Activated CD4-positive, CD25-positive, alpha-beta regulatory T cell treated with anti-CD3 and anti-CD28 coated beads, Interleukin-2, amount 50 U/mL, for 72 hours (primary cell): ENCODE measurements at places on chromosomes 6 and 20.

- no peak for DNase-seq
Observed at GRCh38 chr6:143515061-143515760, 3.7 kb upstream of the FUCA2 start.

GRCh38 chr6:95517568-95517967, 59.8 kb upstream of the MANEA start:
- no peak for DNase-seq

- no peak for DNase-seq
Observed at GRCh38 chr6:110656492-110656891, 158.8 kb downstream of the CDK19 start.

DNA sequence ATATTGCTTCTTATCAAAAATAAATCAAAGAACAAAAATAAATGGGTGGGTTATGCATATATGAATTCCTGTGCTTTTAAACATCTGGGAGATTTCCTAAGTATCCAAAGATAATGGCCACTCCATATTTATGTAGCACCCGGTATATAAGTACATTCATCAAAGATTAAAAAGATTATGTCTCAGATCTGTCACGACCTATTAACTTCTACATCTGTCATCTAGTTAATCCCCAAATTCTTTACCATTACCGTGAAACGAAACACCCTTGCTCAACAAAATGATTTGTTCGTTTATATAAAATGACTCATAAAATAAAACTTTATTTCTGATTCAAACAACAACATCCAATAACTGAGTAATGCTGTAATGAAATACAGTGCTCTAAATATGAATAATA, 64.8 kb upstream of the FOXQ1 start:
- DNase-seq = no peak

DNA sequence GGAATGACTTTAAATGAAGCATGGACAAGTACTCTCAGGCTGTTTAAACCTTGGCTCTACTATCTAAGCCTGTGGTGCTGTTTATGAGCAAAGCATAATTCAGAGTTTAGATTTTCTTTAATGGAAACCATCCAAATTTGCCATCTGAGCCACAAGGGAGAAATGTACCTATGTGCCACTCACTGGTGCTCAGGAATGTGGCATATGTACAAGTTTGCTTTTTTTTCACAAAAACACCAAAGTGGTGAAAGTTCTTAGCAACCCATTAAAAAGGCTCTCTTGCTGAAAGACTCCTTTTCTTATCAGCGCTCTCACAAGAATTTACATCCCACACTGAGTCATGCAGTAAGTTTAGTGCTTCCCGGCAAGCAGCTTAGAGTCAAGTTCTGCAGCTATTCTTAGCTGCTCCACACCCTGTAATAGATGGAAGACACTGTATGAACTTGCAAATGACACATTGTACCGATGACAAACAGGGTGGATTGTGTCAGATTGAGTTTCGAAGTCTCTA, 57.3 kb upstream of the MLIP start:
- no peak for DNase-seq

DNA sequence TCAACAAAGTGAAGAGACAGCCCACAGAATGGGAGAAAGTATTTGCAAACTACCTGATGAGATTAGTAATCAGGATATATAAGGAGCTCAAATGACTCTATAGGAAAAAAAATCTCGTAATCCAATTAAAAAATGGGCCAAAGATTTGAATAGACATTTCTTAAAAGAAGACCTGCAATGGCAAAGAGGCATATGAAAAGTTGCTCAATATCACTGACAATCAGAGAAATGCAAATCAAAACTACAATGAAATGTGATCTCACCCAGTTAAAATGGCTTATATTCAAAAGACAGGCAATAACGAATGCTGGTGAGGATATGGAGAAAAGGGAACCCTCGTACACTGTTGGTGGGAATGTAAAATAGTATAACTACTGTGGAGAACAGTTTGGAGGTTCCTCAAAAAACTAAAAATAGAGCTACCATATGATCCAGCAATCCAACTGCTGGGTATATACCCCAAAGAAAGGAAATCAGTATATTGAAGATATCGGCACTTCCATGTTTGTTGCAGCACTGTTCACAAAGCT, 65.0 kb downstream of the TOX2 start:
- DNase-seq = no peak

DNA sequence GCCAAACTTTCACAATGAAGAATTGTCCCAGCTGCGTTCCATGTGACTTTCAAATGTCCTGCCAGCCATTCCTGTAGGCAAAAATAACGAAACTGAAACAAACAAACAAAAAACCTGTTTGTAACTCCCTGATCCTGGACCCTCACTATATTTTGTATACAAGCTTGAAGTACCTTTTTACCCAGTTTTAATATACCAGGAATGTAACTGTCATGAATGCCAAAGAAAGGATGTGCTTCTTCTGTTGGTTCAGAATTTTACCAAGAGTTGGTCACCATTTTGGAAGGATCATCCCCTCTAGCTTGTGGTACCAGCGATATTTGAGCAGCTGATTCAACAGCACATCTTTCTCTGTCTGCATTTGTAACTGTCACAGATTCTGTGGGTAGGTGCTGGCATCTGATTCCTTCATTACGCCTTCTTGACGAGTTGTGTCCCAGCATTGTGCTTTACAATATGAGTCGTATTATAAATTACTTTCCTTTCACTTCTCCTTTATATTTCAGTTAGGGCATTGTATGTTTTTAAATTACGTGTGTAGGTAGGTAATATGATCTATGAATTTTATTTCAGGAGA, 93.9 kb downstream of the DLGAP4 start:
- DNase-seq = no peak

DNA sequence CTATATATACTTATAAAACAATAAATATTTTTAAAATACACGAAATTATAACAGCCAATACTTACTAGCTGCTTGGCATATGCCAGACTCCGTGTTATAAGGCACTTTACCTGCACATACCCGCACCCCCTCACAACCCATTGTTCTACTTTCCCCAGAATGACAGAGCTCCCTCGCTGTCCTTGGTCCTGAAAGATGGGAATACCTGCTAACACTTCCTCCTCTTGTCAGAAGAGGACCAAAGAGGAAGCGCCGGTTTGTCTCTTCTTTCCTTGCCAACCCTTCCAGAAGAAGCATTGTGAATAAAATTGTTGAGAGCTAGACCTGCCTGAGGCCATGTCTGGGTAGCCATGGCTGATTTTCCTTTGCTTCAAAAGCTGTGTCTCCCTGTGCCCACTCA, 149.3 kb downstream of the PTPRT start:
- no peak for DNase-seq

DNA sequence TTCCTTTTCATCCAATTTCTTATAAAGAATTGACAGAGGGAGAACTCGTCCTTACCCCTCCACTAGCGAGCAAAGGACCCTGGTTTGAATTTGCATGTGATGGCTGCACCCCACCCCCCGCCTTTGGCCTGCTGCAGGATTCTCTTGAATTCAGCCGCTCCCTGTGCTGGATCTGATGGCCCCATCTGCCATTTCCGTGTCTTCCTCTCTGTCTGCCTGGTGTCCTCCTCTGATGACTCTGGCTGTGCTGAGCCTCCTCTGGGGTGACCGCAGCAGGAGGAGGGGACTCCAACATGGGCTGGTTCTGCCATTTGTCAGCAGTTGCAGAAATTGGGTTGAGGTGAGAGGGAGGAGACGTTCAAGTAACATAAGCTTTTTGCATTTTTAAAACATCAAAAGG, 188.8 kb downstream of the DLL1 start:
- DNase-seq = no peak

- DNase-seq = no peak
Observed at GRCh38 chr6:112275365-112275764, 21.0 kb upstream of the LAMA4 start.

GRCh38 chr6:17886891-17887290, 100.5 kb downstream of the KIF13A start:
- no peak for DNase-seq

DNA sequence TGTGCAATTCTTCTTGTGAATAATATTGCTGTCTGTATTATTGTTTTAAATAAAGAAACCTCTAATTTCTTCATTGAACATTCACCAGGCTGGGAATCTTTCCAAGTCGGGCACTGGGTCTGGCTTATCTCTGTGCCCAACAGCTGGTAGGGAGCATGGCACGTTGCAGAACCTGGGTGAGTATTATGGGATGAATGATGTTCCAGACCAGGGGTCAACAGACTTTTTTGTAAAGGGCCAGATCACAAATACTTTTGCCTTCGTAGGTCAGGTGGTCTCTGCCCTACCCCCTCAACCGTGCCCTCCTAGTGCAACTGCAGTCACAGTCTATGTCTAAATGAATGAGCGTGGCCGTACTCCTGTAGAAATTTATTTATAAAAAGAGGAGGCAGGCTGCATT, 81.6 kb upstream of the FOXQ1 start:
- DNase-seq = no peak

- no peak for DNase-seq
Observed at GRCh38 chr20:58492074-58492718, 23.0 kb downstream of the APCDD1L start.

DNA sequence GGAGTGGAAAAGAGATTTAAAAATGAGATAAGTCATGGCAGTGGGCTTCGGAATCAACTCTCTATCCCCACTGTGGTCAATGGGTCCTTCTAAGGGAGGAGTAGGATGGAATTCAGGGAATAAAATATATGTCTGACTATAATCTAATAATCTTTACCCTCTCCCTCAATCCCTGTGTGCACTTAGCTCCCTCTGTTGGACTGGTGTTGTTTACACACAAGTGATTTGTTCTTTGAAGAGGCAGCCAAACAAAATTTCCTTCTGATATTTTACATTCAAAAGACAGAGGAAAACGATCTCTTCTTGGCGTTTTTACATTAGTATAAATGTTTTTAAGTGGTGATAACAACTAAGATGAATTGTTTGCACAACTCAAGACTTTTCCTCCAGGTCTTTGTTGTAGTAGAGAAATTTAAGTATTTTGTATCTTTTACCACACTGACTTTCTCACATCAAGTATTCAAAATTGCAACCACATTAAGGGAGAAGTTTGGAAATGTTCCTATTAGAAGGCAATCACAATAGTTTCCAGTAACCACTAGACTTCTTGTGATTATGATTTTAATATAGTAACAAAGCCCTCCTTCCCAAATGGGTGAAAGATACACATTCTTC, 317.8 kb downstream of the CENPW start:
- DNase-seq = no peak

DNA sequence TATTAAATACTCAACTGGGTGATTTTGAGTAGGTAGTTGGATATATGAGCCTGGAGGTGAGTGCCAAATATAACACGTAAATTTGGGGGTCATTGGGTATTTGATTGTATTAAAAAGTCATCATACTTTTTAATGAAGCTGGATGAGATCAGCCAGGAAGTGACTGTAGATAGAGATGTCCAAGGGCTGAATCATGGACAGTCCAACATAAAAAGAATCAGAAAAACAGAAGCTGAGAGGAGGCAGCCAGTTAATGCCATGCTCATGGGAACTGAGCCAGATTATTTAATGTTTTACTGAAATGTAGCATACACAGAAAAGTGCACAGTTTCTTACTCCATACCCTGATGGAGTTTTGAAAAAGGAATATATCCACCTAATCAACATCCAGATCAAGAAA, 435.5 kb upstream of the PLCB4 start:
- DNase-seq = no peak

- DNase-seq = no peak
Observed at GRCh38 chr6:47334334-47334733, 24.6 kb upstream of the TNFRSF21 start.

GRCh38 chr6:147468634-147469033, 39.9 kb upstream of the SAMD5 start:
- no peak for DNase-seq

DNA sequence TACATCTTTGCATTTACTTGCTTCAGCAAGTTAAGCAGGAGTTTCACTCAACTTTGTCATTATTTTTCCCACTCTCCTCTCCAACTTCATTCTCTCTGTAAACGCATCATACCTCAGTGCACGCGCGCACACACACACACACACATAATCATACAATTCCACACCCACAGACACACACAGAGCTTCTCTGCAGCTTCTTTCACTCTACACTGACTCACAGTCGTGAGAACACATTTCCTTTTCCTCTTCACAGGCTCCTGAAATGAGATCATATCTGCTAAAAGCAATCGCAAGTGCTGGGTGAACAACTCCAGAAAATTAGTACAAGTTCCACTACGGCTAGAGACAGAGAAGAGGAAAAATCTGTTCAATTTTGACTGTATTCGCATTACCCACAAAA, 215.4 kb downstream of the PTPRT start:
- DNase-seq = no peak

DNA sequence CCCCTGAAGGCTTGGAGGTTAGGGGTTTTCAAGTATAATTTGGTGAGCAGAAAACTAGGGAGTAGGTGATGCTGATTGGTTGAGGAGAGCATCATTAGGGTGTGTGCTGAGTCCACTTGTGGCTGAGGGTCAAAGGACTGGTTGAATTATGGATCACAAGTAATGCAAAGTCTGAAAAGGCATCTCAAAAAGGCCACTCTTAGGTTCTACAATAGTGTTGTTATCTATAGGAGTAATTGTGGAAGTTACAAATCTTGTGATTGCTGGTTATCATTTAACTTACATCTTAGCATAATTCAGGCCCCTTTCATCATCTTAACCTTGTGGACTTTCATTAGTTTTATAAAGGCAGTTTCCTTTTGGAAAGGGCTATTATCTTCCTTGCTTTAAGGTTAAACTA, 60.8 kb downstream of the UBR2 start:
- no peak for DNase-seq

GRCh38 chr20:44990425-44990824, 24.1 kb downstream of the STK4 start:
- no peak for DNase-seq

DNA sequence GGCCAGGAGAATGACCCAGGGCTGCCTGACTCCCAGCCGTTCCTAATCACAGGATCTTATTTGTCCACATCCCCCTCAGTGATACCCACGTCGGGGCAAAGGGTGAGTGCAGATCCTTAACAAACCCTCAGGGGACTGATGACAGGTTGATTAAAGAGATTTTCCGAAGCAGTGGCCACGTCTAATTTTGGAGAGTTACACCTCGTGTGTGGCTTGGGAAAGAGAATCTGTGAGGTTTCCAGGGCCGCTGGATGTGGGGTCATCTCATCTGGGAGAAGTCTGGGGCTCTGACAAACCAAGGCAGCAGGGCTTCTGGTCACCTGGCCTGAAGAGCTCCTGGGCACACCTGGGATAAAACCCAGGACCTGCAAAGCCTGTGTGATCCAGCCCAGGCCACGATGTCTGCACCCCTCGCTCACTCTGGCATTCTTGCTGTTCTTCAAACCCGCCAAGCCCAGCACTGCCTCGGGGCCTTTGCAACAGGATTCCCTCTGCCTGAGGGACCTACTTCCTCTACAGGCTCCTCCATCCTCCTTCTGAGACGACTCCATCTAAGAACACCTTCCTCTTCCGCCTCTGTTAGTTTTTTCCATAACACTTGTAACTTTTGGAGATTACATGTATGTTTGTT, 4.7 kb downstream of the JPH2 start:
- DNase-seq = no peak

- no peak for DNase-seq
Observed at GRCh38 chr6:113315165-113315564, 542.0 kb upstream of the MARCKS start.
